ENCODE measurements at places on chromosomes 5 and 9.

GRCh38 chr5:1663186-1663585 lies 136.5 kb downstream of the MRPL36 start:
- no peak for DNase-seq

- DNase-seq = no peak
Measured at GRCh38 chr5:97072696-97073095, 69.7 kb downstream of the LIX1 start.

DNA sequence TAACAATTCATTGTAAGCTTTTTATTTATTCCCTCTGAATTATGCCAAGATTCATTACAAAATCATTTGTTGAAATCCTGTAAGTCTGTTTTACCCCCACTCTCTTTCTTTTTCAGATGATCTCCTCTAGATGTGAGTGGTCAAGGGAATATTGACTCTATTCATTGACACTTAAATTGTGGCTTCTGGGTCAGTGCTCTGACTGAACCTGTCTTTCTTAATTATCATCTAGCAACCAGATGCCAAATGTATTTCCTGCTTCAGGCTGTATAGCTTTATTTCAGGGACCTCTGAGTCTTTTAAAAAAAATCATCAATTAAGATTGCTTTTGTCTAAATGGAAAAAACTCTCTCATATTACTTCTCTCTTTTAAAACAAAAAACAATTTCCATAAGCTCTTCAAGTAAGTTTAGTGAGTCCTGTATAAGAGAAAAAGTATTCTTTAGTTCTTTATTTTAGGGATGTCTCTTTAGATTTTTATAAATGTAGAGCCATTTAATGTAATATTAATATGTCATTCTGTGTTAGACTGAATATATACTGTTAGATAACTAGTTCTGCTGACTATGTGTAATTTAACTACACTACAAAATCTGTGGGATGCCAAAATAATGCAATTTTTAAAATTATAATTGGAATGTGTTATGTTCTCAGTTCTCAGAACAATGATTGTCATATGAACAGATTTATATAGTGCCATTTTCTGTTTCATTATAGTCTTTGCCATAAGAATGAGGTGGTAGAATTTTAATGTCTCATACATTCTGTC lies 645.8 kb upstream of the EDIL3 start:
- no peak for DNase-seq

DNA sequence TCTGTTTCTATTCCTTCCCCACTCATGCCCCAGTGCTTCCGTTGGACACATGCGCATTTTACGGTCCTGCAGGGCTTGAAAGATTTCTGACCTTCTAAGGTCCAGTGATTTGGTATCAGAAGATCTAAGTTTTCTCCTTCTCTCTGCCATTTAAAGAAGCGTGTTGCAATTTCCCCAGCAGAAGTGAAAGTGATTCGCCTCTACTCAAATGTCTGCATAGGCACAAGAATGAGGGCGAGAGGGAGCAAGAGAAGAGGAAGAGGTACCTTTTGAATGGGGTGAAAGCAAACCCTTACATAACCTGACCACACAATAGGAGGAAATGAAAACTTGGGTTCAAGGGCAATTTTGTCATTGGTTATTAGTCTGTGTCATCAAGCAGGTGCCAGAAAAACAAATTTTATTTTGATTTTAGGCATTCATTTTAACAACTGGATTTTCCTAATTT lies 31.7 kb upstream of the NR3C1 start:
- peak; percentile 24 for DNase-seq

- peak; percentile 92 for DNase-seq
Measured at GRCh38 chr5:53109443-53110127, at the start of gene MOCS2. MOCS2 (minus strand) TSS chr5:53109757; CDS start chr5:53107174, 2,583 bp downstream.

DNA sequence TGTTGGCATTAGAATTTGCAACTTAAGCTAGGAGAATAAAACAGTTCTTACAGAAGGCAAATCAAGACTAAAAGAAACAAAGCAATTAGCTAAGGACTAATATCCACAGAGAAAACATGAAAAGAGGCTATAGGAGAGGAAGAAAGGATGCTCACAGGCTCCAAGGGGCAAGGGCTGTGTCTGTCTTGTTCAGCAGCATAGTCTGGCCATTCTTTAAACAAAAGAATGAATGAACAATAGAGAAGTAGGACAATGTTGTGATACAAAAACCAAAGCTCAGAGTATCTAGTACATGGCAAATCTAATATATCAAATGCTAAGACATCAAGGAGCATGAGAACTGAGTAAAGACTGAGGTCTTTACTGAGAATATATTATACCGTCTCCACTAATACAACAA lies 39.5 kb downstream of the PLPP1 start:
- DNase-seq = no peak

- DNase-seq = peak; percentile 33
Measured at GRCh38 chr9:98775831-98776441, 20.4 kb downstream of the ANKS6 start.

- DNase-seq = no peak
Measured at GRCh38 chr5:151041577-151042268, 21.3 kb downstream of the GPX3 start.

- no peak for DNase-seq
Measured at GRCh38 chr5:76547242-76547890, 75.8 kb downstream of the F2RL2 start.

DNA sequence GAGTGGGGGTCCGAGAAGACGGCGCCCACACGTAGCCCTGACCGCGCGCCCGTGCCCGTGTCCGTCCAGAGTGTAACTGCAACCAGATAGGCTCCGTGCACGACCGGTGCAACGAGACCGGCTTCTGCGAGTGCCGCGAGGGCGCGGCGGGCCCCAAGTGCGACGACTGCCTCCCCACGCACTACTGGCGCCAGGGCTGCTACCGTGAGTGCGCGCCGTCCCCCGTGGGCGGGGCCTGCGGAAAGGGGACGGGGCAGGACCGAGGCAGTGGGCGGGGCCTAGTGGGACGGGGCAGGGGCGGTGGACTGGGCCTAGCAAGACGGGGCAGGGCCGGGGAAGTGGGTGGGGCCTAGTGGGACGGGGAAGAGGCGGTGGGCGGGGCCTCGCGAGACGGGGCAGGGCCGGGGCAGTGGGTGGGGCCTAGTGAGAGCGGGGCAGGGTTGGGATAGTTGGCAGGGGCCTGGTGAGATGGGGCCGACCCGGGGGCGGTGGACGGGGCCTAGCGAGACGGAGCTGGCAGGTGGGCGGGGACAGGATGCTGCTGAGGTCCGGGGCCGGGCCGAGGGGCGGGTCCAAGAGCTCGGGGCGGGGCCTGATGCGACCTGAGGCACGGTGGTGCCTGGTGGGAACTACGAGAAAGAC lies 79.1 kb downstream of the NTNG2 start:
- peak; percentile 99 for DNase-seq

DNA sequence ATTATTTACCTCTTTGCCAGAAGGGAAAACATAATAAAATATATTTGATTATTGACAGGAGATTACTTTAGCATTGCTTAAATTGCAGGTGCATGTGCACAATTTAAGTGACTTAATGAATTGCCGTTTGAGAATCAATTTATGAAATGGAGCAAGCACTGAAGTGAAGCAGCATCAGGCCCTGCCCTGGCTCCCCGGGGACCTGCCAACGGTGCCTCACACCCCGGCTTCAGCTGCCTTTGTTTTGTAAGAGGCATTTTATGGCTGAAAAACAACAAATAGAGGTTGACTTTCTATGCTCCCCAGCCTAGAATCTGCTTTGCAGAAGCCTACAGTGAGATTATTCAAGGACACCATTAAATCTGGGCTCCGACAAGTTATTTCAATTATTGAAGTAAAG lies 359.1 kb upstream of the IRX4 start:
- DNase-seq = no peak

- no peak for DNase-seq
Measured at GRCh38 chr9:24036459-24036858, 210.4 kb upstream of the ELAVL2 start.

DNA sequence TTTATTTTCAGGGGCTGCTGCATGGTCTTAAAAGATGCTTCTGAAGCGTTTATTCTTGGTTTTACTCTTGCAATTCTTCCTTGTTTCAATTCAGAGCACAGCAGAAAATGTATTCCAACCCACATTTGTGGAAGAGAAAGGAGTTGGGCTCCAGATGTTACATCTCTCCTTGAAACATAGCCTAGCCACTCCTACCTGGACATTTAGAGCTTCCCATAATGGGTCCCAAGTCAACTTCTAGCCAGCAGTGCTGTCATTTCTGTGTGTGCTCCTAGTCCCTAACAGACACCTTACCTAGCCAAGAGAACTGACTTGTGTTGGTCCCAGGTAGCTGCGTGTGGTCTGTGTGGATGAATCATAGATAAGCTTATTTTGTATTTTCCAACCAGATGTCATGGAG lies 61.2 kb upstream of the ANKRD55 start:
- no peak for DNase-seq

- no peak for DNase-seq
Measured at GRCh38 chr5:35598707-35599370, 18.8 kb upstream of the SPEF2 start.

- no peak for DNase-seq
Measured at GRCh38 chr5:15009420-15009819, 137.8 kb upstream of the ANKH start.

GRCh38 chr9:18427691-18428090 lies 46.3 kb upstream of the ADAMTSL1 start:
- no peak for DNase-seq

GRCh38 chr5:94595281-94595840 lies 23.0 kb downstream of the KIAA0825 start:
- DNase-seq = no peak

DNA sequence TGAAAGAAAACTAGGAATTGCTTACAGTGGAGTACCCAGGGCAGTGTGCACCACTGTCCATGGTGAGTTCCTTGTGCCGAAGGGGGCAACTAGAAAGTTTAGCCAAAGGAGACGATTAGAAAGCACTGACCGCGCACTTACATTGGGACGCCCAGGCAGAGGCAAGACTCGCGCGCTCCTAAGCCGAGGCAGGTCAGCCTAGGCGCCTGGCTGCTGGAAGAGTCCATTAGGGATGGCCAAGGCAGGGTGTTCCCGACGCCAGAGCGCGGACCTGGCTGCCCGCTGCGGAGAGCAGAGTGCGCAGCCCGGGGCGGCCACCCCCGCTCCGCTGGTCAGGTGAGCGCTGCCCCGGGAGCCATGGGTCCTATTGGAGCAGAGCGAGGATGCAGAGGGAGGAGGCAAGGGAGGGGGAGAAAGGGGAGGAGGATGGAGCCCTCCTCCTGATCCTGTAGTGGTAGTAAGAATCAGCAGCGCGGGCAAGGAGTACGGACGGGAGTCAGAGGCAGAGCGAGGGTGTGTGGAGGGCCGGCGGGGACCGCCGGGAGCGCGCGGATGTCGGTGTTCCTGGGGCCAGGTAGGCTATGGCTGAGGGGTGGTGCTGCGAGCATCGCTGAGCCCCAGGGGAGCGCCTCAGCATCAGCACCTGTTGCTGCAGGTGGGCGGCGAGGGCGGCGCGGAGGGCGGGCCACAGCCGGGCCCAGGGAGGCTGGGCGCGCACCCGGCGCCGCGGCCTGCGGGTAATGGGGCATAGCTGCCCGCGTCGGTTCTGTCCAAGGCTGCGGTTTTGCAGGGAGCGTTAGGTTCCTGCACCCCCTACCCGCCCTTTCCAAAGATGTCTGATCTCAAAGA lies at the start of gene ADGRV1:
ADGRV1 (plus strand) TSS at position 454 of the 849 bp plus-strand sequence; CDS start at position 553, 99 bp downstream.
- peak; percentile 3 for DNase-seq

DNA sequence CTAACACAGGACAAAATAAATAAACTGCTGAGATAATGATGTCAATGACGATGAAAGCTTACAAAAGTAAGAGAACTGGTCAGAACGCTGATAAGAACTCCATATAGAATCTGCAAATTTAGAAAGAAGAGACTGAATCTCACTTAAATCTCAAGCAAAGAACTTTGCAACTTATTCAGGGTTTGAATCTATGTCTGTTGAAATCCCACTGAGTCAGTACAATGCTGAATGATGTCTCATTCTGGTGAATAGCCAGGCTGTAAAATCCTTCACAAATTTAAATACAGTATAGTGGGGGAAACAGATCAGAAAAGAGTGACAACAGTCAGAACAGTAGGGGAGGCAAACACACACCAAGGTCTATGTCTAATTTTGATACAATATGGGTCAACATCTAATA lies 38.9 kb upstream of the NR3C1 start:
- DNase-seq = no peak

DNA sequence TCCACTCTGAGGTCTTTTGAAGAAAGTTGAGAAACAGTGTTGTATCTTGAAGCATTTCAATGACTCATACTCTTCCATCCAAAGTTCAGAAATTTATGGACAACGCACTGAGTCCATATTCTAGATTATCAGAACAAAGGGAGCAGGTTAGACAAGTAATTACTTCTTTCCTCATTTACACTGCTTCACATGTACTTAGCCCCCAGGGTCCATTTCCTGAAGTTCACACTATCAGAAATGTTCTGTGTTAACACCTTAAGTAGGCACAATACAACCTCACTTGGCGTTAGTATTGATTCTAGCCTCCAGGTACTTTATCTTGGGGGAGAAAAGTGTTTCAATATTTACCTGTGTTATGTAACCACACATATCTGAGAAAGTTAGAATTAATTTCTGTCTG lies 487.9 kb upstream of the DMAC1 start:
- no peak for DNase-seq

- DNase-seq = no peak
Measured at GRCh38 chr9:5013374-5013773, 28.3 kb downstream of the JAK2 start.

GRCh38 chr9:21522348-21522747 lies 40.2 kb upstream of the IFNE start:
- no peak for DNase-seq

GRCh38 chr5:180020176-180020575 lies 51.4 kb downstream of the RNF130 start:
- no peak for DNase-seq

DNA sequence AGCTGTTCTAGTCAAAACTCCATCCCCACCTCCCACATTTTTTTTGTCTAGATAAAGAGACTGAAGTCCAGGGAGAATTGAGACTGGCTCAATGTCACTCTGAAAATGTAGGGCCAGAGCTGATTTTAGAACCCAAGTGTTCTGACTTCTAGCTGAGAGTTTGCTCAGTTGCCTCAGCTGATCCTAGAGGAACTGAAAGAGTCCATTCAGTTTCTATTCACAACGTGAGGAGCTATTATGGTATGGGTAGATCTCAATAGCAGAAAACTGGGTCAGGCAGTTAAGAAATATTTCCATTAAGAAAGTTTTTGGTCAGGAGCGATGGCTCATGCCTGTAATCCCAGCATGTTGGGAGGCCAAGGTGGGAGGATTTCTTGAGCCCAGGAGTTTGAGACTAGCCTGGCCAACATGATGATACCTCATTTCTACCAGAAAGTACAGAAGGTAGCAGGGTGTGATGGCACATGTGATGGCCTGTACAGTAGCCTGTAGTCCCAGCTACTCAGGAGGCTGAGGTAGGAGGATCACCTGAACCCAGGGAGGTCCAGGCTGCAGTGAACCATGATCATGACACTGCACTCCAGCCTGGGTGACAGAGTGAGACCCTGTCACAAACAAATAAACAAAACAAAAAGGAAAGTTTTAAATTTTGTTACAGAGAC lies 61.7 kb downstream of the GLRA1 start:
- DNase-seq = no peak

GRCh38 chr5:15452030-15452429 lies 48.0 kb upstream of the FBXL7 start:
- DNase-seq = no peak

- DNase-seq = no peak
Measured at GRCh38 chr9:101030086-101030391, 1.5 kb downstream of the PLPPR1 start.
